Activated CD4-positive, alpha-beta T cell treated with anti-CD3 and anti-CD28 coated beads, Interleukin-10, Interleukin-2, amounts not matched to agents 100 ng/mL and 50 ng/mL, durations not matched to agents 16 hours and 8 hours (primary cell): ENCODE measurements at places on chromosomes 6 and 20.

DNA sequence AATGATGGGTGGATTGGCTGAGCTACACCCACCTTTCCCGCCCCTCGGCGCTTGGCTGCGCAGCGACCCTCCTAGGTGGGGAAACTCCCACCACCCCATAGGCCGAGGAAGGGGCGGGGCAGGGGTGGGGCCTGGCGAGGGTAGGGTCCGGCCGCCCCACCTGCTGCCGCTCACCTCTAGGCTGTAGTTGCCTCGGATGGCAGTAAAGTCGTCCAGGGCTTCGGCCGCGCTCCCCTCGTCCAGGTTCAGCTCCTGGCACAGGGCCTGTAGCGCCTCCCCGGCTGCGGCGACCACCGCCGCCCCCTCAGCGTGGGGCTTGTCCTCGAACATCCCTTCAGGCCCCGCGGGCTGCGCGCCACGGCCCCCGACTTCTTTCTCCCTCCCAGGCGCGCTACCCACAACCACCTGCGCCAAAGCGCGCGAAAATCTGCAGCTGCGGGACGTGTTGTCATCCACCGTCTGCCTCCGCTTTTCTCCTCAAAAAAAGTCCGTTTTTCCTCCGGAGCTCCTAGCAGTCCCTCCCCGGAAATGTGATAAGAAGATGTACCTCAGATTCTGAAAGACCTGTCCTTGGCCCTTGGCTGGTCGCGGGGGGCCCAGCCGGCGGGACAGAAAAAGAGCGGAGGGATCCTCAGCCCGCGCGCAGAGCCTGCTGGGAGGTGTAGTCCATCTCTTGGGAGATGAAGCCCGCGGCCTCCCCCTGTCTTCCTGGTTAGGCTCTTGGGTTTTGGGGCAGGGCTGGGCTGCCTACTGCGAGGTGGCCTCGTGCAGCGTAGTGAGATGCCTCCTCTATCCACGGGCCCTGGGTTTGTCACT, at the start of gene RBL1:
Gene RBL1, minus strand, starts transcription at position 399 of the 816 bp plus-strand sequence. Its CDS starts 69 bp downstream, at position 330.
- peak; percentile 93 for DNase-seq

- DNase-seq, result peak; percentile 23
These were observed 932.7 kb downstream of the TFAP2A start for GRCh38 chr6:9482030-9482738.

DNA sequence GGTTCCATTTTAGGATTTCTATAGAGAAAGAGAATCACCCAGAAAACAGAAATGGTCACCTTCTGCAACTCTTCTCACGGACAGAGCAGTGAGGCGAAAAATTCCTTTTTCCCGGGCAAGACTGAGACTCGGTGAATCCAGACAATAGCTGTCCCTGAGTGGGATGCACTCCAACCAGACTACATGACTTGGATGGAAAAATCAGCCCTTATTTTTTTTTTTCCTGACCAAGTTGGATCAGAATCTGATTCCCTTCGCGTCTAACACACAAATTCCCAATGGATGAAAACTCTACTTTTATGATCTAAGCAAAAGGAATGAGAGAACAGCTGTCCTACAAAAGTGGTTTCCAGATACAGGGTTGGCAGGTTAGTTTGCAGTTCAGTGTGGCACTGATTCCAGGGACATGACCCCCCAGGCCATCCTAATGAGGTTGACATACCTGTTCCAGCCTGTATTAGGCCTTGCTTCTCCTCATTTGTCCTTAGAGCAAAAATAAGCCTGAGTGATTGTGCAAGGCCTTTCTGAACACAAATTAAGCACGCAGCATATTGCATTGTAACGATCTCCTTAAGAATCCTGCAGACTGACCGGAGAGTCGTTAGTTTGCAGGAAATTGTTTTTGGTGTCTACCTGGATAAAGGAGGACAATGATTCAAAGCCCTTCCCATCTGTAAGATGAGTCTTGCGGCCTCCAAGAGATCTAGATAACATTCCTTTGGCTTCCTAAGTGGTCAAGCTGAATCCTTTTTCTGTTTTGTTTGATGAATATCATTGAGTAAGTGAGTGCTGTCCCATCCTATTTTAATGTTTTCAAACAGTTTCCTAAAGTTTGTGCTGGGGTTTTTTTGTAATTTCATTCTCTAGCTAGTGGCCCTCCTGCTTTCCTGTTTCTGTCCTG, 1.5 kb upstream of the NEDD9 start:
- DNase-seq, result no peak

GRCh38 chr6:70980727-70981126, 23.9 kb upstream of the B3GAT2 start:
- no peak for DNase-seq

GRCh38 chr20:44720997-44721784, 6.0 kb downstream of the CCN5 start:
- DNase-seq, result no peak

GRCh38 chr6:165090242-165090641, 219.2 kb downstream of the C6orf118 start:
- no peak for DNase-seq

- no peak for DNase-seq
These were observed 110.3 kb upstream of the NUP153 start for GRCh38 chr6:17816921-17817611.

DNA sequence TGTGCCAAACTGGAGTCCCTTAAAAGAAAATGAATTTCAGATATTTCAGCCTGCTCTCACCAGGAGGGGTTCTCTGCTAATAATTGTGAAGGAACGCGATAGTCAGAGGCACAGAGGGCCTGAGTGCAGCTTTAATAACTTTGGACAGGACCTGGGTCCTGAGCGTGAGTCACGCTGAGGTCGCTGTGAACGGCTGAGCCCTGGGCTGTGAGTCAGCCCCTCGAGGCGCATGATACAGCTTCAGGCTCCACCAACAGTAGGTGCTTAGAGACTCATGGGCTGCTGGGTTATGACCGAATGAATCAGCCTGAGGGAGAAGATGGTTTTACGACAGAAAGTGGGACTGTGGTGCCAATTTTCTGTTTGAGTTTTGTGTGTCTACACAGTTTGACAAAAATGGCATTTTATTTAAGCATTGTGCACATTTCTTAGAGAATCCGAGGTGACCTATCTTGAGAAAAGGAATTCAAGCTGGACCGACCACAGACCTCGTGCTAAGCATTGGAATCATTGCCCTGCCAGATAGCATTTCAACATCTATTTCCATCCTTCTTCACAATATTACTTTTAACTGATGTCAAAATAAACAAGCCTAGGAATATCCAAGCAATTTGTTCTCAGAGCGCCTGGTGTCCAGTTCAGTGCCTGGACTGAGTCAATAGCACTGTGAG, 183.0 kb downstream of the THBS2 start:
- DNase-seq, result no peak

DNA sequence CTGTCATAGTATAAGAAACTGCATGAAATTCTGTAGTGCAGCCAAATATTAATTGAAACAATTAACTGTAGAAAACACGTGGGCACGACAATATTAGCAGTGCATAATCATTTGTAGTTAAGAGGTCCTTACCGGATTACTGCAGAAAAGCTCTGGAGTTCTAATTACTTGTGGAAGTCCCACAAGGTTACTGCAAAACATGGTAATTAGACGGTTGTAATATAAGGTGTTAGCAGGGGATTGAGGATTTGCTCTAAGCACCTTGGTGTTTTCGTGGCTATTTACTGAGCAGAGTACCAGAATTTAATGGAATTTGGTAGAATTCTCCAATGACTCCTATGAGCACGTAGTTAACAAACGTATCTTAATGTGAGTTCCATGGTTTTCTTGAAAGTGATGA, 473.6 kb upstream of the AGPAT4 start:
- no peak for DNase-seq

GRCh38 chr6:119881416-119881815, 531.9 kb upstream of the MAN1A1 start:
- no peak for DNase-seq

GRCh38 chr6:132388291-132388690, 13.0 kb downstream of the MOXD1 start:
- DNase-seq, result no peak

GRCh38 chr6:156851454-156851921, 74.3 kb downstream of the ARID1B start:
- DNase-seq, result no peak

DNA sequence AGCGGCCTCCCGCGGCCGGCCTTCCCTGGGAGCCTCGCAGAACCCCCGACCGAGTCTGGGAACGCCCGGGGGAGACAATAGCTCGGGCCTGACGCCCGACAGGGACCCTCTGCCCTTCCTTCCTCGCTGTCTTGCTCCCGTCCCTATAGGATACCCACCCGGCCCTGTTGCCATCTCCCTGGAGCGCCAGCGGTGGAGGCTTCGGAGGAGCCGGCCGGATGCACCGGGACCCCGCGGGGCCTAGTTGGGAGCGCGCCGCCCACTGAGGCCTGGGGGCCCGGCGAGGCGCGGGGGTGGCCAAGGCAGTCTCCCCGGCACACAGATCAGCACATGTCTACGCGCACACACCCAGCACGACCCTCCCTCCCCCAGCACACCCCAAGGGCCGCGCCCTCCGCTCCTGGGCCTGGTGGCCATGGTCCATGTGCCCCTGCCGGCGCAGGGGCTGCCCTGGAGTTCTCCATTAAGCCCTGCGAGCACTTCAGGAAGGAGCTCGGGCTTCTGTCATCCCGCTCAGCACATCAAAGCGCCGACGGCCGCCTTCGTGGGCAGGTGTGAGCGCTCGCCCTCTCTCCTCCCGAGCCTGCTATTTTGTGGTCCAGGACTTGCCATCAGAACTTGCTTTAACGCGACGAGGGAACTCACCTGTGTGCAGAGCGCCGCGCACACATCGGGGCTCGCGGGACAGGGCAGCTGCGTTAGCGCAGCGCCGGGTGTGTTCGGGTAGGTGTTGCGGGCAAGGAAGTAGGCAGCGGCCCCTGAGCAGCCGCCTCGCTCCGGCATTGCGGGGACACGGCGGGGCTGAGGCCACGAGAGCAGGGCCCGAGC, 3.7 kb downstream of the FOXF2 start:
- DNase-seq, result no peak
